ENCODE measurements at places on chromosomes 5 and 9. TPM values are rescaled to one million over a fixed set of nuclear protein-coding genes. Genes with fewer than 3 reads are reported as not detected.

GRCh38 chr9:77435688-77436087 is 212.4 kb downstream of the GNA14 start:
- DNase-seq, result no peak

GRCh38 chr5:53029608-53030007 is 40.5 kb downstream of the ITGA2 start:
- no peak for DNase-seq

DNA sequence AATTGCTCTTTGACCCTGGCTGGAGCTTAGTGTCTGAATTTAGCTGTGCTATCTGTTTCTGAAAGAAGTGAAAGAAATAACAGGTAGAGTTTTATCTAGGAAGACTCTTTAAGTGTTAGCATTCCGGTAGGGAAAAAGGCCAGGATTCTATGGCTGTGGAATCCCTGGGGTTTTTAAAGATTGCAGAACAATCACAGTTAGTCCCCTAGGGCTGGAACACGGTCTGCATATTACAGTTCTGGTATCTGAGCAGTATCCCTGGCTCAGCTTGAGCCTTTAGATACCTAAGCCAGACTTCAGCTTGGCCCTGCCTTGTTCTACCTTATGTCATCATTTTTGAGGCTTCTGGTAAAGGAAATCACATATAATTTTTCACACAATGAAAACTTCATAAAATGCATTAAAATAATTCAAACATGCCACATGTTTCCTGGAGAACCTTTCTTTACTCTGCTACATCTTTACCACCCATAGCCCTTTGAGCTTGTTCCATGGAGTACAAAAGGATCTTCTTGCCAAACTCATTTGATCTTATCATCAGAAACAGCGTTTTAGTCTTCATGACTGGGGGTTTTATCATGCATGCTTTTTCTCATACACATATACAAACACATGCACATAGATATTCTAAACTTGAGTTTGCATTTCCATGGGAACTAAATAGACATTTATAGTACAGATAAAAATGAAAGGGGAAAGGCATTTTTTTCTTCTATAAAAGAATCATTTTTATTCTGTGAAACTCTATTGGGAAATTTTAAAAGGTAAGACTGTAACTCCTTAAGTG is 410.8 kb downstream of the CETN3 start:
- DNase-seq, result no peak

- no peak for DNase-seq
Measured at GRCh38 chr9:112445196-112445595, 41.4 kb upstream of the KIAA1958 start.

DNA sequence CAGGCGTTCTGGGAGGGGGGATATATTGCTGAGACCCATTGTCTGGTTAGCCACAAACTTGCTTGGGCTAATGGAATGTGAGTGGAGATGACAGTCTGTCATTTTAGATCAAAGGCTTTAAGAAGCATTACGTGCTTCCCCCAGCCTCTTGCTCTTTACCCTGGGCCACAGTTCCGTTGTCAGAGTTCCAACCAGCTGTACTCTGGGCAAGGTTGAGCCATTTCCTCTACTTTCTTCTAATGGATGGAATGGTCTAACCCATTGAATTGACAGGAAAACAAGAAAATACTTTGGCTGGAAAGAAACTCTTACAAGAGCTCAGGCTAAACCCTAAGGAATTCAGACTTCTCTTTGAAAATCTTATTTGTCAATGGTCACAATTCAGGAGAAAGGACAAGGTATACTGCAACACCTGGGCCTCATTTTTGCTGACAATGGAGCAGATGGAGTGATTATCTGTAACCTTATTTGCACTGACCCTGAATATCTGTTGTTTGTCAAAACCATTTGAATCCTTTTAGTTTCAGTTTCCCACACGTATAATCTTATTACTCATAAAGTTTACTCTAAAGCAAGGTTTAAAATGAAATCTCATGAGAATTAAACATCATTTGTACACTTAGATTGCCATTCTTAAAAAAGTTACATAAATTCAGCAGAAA is 231.4 kb downstream of the PDE4D start:
- no peak for DNase-seq

GRCh38 chr9:129442803-129443511 is 177.9 kb downstream of the C9orf50 start:
- DNase-seq, result no peak

GRCh38 chr5:103908336-103909080 is 345.9 kb upstream of the NUDT12 start:
- no peak for DNase-seq

DNA sequence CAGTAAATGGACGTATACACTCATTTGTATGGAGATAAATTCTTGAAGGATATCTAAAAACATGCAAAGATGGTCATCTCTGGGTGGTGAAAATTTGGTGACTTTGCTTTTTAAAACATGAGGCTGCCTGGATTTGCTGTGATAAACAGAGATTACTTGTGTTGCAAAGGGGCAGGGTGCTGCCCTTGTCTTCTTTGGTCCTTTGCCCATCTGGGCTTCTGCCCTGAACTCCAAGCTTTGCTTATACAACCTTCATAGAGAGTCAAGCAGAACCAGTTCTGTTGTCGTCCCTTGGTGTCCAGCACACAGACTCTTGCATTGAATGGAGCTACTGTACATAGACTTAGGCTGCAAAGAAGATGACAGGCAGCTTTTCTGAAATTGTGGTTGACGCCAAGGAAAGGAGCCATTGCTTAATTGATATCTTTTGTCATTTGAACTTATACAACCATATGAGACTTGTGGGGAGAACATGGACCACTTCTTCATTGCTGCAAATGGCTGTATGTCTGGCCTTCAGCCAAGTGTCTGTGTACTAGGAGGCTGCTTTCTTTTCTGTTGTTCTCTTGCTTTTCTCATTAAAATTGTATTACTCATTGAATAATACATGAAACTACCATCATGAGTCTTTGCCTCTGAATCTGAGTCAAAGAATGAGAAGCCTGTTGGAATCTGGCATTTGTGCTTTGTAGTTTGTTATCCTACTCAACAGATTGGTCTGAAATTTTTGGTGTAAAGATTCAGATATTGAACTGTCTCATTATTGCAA is 152.5 kb downstream of the DMRT2 start:
- DNase-seq, result no peak

- no peak for DNase-seq
Measured at GRCh38 chr9:127263664-127264063, 910 bp upstream of the GARNL3 start.

DNA sequence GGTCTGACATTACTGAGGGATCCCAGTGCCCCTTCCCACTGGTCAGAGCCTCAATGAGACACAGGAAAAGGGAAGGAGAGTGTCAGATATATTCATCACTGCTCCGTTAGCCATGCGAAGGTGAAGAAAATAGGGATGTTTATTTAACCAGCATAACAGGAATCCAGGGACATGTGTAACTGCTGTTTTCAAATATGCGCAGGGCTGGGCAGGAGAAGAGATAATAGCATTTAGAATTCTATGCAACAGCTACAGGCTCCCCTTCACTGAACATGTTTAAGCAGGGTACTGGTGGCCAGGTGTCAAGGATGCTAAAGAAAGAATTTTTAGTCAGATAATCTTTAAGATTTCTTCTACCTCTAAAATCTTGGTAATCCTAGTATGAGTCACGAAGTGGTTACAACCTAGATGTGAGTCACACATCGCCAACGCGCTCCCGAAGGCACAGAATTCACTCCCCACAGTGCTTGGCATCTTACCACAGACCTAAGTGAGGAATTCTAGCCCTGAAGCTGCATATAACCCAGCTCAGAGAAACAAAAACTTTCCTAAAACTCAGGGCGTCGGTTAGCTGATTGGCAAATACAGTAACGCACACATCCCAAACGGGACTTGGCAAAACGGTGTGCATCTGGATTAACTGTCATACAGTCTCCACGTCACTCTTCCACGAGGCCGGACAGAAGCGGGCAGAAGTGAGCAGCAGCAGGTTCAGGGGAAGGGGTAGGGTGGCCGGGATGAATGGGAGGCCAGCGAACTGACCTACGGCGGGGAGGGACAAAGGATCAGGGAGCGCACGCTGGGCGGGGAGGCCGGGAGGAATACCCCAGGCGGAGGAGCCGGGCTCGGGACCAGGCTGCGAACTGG is 1.1 kb downstream of the CTNNAL1 start:
- peak; percentile 85 for DNase-seq

DNA sequence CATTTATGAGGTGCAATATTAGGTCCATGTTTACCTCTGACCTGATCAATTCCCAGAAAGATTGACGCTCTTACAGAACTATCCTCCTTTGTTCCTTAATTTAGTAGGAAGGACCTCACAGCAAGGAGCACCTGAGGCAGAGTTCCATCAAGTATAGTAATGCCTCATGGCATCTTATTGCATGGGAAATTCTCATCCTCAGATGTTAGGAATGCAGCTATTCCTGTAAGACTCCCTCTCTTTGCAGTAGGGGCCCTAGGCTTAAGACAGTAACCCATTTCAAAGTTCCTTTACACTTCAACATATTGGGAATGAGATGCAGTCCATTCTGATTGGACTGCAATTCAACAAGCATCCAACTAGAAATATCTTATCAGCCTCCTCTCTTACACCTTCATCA is 69.8 kb downstream of the SLCO4C1 start:
- no peak for DNase-seq

- DNase-seq, result peak; percentile 74
Measured at GRCh38 chr9:37410969-37411785, 11.3 kb upstream of the GRHPR start.

DNA sequence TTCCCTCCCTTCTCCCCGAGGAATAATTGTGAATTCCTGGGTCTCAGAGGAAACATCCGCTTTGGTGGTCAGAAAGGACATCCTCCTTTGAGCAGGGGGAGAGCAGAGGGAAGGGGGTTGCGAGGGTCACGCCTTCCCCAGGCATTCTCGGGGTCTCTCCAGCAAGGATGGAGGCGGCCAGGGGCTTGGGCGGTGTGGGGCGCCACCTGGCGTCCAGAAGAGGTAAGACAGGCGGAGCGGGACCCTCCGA is 129.1 kb downstream of the KCNIP1 start:
- peak; percentile 91 for DNase-seq

- DNase-seq, result peak; percentile 85
Measured at GRCh38 chr5:76787237-76787636, 31.6 kb upstream of the F2RL1 start.

- DNase-seq, result no peak
Measured at GRCh38 chr9:116323571-116323970, 170.0 kb downstream of the PAPPA start.

DNA sequence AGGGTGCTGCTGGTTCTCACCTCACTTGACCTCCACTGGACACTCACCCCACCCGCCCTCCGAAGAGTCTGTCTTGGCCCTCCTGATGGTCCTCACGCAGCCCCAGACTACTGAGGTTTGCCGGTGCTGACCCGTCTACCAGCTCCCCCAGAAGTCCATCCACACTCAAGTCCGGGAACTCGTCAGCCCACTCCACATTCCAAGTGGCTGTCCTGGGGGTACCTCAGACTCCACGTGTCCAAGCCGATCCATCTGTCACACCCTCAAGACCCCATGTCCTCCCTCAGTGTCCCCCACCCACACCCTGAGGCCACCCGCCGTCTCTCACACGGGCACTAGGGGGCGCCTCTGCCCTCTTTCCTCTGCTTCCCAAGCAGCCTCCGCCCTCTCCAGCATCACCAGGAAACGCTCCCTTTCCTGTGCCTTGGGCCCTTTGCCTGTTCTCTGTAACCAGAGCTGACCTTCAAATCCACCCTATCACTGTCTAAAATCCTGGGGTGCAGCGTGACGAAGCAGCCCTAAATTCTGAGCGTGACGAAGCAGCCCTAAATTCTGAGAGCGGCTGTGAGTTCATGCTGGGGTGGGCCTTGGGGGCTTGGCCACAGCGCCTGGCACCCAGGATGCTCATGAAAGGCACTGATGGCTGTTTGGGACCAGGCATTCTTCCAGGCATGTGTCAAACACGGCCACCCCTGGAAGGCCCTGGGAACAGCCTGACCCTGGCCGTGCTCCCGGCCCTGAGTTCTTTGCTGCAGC is 95.7 kb downstream of the KCNT1 start:
- DNase-seq, result no peak

- no peak for DNase-seq
Measured at GRCh38 chr9:117987945-117988344, 283.7 kb downstream of the TLR4 start.

DNA sequence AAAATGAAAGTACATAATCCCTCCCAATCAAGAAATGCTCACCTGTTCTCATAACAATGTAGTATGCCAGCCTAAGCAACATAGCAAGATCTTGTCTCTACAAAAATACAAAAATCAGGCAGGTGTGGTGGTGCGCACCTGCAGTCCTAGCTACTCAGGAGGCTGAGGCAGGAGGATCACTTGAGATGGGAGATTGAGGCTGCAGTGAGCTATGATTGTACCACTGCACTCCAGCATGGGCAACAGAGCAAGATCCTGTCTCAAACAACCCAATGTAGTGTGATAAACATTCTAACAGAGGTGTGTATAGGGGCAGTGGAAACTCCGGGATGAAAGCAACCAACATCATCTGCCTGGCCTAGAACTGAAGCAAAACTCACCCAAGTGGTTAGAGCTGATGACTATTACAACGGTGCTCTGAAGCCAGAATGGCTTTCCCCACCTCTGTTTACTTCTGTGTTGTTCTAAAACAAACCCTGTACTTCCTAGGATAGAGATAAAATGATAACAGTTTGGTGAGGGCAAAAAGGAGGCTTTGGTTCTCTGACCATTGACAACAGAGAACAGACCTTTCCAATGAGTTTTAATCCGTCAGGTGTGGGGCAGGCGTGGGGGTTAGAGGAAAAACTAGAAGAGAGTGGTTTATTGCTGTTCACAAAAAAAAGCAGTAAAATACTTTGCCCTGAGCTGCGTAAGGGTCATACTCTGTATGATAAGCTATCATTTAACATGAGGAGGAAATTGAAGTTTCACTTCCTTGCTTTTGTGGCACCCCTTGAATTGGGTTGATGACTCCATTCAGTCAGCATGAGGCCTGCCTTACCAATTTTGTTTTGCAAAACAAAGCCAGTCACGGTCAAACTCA is 18.9 kb downstream of the WNT8A start:
- DNase-seq, result no peak

DNA sequence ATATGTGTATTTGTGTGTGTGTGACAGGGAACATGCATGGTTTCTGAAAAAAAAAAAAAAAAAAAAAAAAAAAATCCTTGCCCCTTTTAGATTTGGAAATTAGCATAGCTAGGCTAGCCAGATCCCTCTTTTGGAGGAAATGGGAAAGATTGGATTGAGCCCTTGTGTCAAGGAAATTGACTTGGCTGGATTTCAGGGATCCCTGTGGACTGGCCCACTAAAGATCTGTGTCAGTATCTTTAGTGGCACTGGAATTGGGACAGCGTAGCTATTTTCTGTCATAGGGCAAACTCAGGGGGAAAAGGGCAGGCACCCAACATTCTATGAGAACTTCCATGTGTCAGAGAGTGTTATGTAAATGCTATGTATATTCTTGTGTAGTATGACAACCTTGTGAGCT is 35.4 kb downstream of the SH3GL2 start:
- DNase-seq, result no peak

DNA sequence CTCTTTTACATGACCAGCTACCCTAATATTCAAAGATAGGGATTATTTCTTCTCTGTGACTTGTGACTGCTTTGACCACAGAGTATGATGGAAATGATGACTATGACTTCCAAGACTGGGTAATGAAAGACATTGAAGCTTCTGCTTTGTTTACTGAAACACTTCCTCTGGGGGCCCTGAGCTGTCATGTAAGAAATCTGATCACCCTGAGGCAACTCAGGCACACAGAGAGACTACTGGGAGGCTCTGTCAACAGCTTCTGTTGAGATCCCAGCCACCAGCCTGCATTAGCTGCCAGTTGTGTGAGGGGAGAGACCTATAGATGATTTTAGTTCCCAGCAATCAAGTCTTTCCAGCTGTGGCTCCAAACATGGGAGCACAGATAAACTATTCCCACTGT is 76.5 kb downstream of the KCTD16 start:
- DNase-seq, result no peak

NINJ1 gene
- 39.5 TPM for total RNA-seq

TMEM161B gene
- 15.2 TPM for total RNA-seq

NUDT12 gene
- 10.1 TPM for total RNA-seq

DND1 gene
- 0.56 TPM for total RNA-seq

EQTN gene
- not detected for total RNA-seq
